ENCODE measurements at places on chromosomes 12 and 14.
A peak's percentile ranks its signal among the peaks of the same experiment; 100 is the strongest.

DNA sequence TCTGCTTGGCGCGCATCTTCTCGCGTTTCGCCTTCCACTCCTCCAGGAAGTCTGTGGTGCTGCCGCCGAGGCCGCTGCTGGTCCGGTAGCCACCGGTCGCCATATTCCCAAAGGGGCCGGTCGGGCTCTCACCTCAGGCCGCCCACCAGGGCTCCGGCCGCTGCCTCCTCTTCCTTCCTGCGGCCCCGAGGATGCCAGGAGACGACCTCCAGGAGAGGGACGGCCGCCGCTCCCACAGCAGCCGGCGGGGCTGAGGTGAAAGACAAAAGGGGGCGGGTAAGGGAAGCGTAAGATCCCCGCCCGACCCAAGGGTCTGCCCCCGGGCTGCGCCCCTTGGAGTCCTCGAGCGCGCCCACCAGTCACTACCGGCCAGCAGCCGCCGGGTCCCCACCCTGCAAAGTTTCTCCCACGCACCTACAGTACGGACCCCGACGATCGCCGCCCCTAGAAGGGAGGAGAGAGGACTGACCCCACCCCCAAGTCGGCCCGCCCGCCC is 574 bp downstream of the PAWR start:
- no peaks in the 10 kb centered on the region for H3K36me3 ChIP-seq
- H3K27me3 ChIP-seq = peaks cover 12% of the 10 kb centered on the region
- H3K27ac ChIP-seq = peak overlapping the region; percentile 84
- peaks cover 17% of the 10 kb centered on the region for H3K4me1 ChIP-seq
- peak overlapping the region; percentile 91 for H3K4me3 ChIP-seq
- peak; percentile 71 for DNase-seq

DNA sequence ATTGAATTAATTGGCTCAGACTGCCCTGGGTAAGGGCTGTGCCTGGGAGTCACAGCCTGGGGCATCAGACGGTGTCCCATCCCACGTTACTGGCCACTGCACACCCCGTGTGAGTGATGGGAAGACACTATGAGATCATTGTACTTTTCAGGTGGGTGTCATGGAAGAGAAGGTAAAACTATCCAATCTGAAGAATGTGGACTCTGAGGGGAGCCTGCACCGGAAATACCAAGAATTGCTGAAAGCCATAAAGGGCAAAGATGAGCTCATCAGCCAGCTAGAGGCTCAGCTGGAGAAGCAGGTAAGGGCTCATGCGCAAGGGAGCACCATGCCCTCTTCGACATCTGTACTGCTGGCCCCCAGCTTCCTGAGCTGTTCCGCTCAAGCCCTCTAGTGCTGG is 24.0 kb downstream of the PLEKHH1 start:
- no peaks in the 10 kb centered on the region for H3K27me3 ChIP-seq
- no peak for DNase-seq
- peaks cover 2% of the 10 kb centered on the region for H3K36me3 ChIP-seq
- H3K27ac ChIP-seq = no peak overlapping the region

DNA sequence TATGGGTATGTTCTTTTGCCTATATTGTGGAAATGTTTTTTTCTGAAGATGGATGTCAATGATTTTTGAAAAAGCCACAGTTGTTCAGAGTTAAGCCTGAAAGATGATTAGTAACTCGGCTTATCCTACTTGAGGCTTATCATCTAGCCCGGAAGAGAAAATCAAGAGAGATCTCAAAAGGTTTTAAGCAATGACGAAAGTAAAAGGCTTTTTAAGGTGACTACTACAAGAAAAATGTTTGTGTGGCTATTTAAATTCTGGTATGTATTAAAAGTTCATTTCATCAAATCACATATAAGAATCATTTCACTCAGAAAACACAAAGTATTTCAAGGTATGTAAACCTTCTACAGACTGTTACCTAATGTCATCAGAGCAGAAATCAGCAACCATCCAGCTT is 40.2 kb downstream of the HEATR5A start:
- peaks cover 8% of the 10 kb centered on the region for H3K36me3 ChIP-seq
- H3K27me3 ChIP-seq = no peaks in the 10 kb centered on the region
- no peak overlapping the region for H3K4me3 ChIP-seq
- no peak for DNase-seq
- H3K4me1 ChIP-seq = no peaks in the 10 kb centered on the region

DNA sequence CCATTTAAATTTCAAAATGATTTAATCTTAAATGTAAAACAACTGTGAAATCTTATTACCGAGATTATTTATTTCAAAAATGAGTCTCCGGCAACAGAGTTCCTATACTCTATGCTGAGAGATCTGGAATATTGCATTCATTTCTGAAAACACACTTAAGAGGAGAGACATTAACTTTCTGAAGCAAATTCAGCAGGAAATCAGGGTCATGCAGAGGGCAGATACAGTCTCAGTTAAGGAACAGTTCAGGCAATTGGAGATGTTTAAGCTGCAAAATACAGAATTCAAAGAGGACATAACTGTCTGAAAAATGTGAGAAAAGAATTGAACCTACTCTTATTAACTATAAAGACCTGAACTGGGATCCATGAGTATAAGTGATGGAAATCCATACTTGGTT is 320.7 kb downstream of the PAWR start:
- DNase-seq = no peak
- no peak overlapping the region for H3K27ac ChIP-seq
- peaks cover 11% of the 10 kb centered on the region for H3K4me1 ChIP-seq
- no peaks in the 10 kb centered on the region for H3K27me3 ChIP-seq
- H3K4me3 ChIP-seq = no peak overlapping the region
- H3K36me3 ChIP-seq = peaks cover 3% of the 10 kb centered on the region

DNA sequence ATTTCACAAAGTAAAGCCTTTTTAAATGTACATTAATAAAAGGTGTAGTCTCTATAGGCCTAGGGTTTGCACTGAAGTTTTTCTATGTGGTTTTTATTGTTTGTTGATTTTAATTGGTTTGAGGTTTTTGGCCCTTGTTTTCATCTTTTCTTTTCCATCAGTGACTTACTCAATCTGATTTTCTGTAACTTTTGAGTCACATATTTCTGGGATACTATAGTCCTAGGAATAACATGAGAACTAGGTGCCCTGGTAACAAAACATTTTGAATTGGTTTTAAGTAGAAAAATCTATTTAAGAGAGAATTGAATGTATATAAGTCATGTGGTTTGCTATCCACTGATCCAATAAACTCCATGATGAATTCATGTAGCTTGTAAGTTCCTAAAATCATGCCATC is 311.9 kb downstream of the CEP128 start:
- no peak for DNase-seq
- H3K36me3 ChIP-seq = no peaks in the 10 kb centered on the region
- no peaks in the 10 kb centered on the region for H3K27me3 ChIP-seq
- H3K27ac ChIP-seq = no peak overlapping the region
- no peak overlapping the region for H3K4me3 ChIP-seq

GRCh38 chr12:79442396-79442795 is 248.4 kb downstream of the PAWR start:
- no peak overlapping the region for H3K4me3 ChIP-seq
- DNase-seq = no peak
- no peak overlapping the region for H3K27ac ChIP-seq

- no peak overlapping the region for H3K27ac ChIP-seq
- H3K36me3 ChIP-seq = no peaks in the 10 kb centered on the region
- H3K27me3 ChIP-seq = no peaks in the 10 kb centered on the region
- H3K4me3 ChIP-seq = no peak overlapping the region
- H3K4me1 ChIP-seq = no peaks in the 10 kb centered on the region
These were observed 159.3 kb downstream of the DYRK2 start for GRCh38 chr12:67807814-67808213.

- H3K4me1 ChIP-seq = peaks cover 15% of the 10 kb centered on the region
- H3K4me3 ChIP-seq = peak overlapping the region; percentile 93
- no peaks in the 10 kb centered on the region for H3K36me3 ChIP-seq
- H3K27me3 ChIP-seq = no peaks in the 10 kb centered on the region
- no peak overlapping the region for H3K27ac ChIP-seq
These were observed 1.1 kb downstream of the KMT5A start for GRCh38 chr12:123384994-123385376.

GRCh38 chr12:18158774-18159557 is 69.0 kb upstream of the RERGL start:
- no peak overlapping the region for H3K27ac ChIP-seq
- H3K4me3 ChIP-seq = no peak overlapping the region
- no peak for DNase-seq

DNA sequence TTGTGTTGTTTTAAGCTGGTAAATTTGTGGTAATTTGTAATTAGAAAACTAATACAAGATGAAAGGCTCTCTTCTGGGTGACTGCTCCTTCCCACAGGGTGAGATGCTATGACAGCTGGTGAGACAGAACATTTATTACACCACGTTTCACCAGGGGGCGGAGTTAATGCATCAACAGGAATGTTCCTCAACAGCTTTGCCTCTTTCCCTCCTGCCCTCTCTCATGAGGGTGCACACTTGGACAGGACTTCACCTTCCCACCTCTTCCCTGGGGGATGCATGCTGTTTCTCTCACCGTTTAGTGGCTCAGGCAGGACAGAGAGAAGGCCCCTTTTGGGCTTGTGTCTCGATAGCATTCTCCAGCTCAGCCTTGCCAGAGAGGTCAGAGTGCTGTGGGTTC is 13.4 kb upstream of the PPP1R1A start:
- H3K4me3 ChIP-seq = no peak overlapping the region
- no peaks in the 10 kb centered on the region for H3K4me1 ChIP-seq
- no peak for DNase-seq
- peaks cover 23% of the 10 kb centered on the region for H3K27me3 ChIP-seq

- H3K4me3 ChIP-seq = no peak overlapping the region
- H3K36me3 ChIP-seq = peaks cover 4% of the 10 kb centered on the region
- no peak overlapping the region for H3K27ac ChIP-seq
- H3K4me1 ChIP-seq = peaks cover 18% of the 10 kb centered on the region
- no peak for DNase-seq
These were observed 64.7 kb downstream of the PPP2R5E start for GRCh38 chr14:63478437-63478852.

DNA sequence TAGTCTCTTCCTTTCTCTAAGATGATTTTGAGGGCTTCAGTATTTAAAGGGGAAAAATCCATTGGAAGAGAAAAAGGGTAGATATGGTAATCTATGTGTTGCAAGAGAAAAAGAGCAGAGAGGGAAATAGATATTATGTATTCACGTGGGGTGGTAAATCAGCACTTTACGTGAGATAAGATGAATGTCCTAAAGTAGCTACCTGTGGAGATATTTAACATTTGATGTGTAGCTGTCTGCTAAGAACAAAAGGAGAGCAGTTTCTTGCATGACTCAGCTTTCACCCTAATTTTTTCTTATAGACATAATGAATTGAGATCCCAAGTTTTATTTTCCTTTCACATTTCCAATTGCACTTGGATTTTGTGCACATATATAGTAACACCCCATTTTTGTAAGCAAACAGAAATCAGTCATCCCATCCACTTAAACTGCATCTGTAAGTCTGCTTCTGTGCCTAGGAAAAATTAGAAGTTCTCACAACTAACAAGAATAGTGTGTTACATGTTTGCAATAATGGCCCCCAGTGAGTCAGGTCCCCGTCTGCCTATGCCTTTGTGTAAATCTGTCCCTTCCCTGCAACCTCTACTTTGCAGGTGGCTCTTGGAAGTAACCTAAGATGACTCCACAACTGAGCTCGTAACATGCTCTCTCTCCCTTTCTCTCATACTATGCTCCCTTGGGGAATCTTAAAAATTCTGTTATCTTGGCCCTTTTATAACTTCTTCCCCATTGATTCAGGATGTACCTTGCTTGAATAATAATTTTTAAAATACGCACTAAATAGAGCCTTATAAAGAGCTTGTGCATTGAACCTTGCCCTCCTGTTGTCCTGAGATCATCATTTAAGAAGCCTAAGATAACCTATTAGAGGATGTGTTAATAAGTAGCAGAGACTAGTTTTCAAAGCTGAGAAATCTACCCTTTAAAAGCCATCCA is 3.7 kb downstream of the TMTC3 start:
- peak overlapping the region; percentile 93 for H3K27ac ChIP-seq
- no peaks in the 10 kb centered on the region for H3K27me3 ChIP-seq
- peaks cover 32% of the 10 kb centered on the region for H3K4me1 ChIP-seq
- DNase-seq = no peak
- H3K36me3 ChIP-seq = peaks cover 6% of the 10 kb centered on the region
- H3K4me3 ChIP-seq = peak overlapping the region; percentile 92
